ENCODE measurements at places on chromosomes 7 and 10.

- DNase-seq, result no peak
These were observed 11.9 kb downstream of the CHST3 start for GRCh38 chr10:71975871-71976725.

DNA sequence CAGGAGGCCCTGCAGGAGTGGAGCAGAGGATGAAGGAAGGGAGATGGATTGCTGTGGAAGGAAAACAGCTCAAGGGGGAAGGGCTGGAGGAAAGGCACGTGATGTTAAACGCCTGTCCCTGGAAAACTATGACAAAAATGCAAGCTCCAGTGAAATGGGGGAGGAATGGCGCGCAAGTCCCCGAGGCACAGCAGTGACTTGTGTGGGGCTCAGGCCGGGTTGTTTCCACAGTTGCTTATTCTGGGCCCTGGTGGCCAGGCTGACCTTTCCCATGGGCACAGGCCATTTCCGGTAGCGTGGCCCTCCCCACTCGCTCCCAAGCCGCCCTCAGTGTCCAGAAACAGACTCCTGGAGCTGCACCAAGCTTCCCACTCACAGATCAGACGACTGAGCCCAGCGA lies 68.1 kb upstream of the PDGFA start:
- DNase-seq, result no peak

- DNase-seq, result no peak
These were observed 161.8 kb downstream of the MGMT start for GRCh38 chr10:129628823-129629222.

GRCh38 chr7:46720761-46721160 lies 799.7 kb upstream of the IGFBP3 start:
- DNase-seq, result no peak

DNA sequence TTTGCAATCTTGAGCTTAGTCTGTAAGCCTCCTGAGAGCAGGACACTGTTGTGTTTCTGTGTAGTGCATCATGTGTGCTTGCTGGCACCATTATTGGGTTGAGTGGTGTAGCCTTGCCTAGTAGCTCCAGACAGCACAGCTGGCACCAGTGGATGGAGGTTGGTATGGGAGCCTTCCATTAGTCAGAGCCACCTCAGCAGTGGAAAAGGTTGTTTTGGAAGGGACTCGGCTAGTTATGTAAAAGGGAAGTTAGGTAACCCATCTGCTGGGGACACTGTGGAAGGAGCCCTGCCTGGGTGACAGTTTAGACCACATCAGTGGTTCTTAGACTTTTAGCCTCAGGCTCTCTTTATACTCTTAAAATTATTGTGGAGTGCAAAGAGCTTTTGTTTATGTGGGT lies 16.3 kb downstream of the MINDY4 start:
- no peak for DNase-seq

DNA sequence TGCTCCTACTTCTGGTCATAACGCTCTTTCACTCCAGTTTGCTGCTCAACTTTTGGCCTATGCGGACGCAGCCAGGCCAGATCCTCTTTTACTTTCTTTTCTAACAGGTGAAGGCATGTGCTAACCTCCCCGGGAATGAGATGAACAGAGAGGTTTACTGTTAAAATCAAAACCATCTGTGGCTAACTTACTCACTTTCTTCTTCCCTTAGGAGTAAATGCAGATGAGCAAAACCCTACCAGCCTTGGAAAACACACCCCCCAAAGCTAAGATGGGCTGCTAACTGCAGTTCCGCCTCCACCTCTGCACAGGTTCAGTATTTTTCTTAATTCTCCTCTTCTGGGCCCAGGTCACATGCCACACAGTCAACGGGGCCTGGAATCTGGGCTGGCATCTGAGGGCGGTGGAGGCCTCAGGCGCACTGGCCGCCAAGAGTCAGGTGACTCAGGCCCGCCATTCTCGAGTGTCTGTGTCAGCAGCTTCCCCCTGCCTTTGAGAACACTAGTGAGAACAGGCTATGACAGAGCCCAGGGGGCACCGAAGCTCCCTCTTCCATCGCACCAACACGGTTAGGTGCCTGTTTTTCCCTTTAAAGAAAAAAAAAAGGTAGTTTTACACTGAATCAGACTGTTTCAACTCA lies 11.1 kb downstream of the FAM53B start:
- DNase-seq, result peak; percentile 85

DNA sequence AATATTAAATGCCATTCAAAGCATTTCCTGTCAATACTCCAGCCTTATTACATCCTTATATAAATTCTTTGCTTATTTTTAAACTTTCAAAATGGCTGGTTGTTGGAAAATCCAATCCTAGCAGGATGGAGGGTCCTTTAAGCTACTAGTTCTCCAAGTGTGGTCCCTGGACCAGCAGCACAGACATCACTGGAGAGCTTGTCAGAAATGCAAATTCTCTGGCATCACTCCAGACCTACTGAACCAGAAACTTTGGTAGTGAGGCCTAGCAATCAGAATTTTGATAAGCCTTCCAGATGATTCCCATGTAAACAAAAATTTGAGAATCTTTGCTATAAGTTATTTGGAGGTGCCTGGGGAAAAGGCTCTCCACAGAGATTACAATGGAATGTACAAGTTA lies 43.8 kb downstream of the CALCR start:
- no peak for DNase-seq

DNA sequence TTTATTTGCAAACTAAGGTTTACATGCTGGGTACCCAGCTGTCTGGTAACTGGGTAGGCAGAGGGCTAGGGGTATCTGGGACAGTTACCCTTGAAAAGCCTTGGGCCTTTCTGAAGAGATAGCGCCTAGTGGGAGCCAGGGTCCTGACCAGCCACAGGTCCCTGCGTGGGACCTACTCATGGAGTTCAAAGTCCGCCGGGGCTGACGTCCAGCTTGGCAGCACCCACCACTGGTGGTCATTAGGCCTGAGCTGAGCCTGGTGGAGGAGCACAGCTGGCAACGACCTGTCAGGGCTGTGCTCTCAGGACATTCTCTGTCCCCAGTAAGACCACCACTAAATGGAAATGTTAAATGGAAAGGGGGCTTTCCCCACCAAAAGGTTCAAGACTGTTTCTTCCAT lies 20.0 kb downstream of the GUSB start:
- DNase-seq, result no peak

- no peak for DNase-seq
These were observed 15.9 kb downstream of the KPNA7 start for GRCh38 chr7:99191869-99192596.

- DNase-seq, result no peak
These were observed 228.5 kb downstream of the CDK14 start for GRCh38 chr7:90824386-90825307.

DNA sequence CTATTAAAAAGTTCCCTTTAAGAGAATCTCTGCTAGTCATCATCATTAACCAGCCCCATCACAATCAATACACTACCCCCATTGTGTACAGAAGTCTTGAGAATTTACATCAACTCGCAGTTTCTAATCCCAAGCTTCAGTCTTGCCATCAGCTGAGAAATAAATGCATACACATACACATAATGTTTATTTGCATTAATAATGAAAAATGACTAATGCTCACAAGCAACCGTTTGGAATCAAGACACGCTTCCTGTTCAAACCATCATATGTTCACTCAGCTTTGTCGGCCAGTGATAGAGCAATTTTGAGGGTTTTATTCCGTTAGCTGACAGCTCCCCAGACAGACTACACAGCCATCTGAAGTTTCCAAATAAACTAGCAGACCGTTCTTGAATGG lies 287.1 kb downstream of the SFMBT2 start:
- DNase-seq, result no peak

GRCh38 chr7:103116991-103117390 lies 31.9 kb downstream of the NAPEPLD start:
- no peak for DNase-seq

DNA sequence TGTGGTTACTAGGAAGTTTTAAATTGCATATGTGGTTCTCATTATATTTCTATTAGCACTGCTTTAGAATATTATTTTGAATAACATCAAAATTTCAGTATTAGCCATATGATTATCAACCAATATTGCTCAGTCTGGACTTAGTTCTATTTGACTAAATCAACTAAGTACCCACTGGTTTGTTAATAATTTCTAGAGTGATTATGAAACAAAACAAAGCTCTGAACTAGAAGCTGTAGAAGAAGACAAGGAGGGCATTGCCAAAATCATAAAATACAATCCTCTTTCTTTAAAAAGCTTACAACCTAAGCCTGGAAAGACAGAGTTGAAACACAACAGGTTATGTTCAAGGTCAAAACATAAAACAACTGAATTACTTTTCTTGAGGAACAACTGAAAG lies 204.7 kb downstream of the KMT2C start:
- no peak for DNase-seq

DNA sequence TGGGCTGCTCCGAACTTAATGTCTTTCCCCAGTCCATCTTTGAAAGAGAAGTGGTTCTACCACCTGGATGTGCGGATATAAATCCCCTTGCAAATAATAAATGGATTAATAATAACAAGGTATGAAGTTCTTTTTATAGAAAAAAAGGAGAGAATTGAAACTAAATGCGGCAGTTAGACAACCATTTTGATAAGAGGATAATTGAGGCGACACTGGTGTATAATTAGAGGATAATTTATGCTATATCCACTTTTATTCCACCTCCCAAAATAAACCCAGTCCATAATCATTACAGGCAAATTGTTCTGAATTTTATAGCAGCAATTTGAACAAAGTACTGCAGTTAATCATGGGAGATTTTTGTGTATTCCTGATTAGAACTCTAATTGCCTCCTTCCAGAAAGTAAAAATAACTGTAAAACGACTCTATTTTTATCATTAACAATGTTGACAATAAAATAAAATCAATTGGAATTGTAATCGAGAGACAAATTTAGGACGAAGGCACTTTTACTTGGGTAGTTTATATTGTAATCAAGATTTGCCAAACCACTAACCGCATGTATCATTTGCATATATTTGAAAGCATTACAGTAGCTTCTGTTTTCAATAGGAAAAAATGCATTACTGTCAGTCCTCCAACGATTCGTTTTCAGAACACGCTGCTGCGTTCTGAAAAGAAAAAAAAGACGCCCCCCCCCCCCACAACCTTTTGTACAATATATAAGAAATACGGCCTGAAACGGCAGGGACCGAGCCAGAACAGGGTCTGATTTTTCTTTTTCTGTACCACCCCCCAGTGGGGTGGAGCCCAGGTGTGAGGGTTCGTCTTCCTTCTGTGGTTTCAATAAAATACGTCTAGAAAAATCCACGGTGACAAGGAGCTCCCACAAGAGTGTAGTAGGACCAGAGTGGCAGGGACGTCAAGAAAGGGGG lies 838 bp upstream of the DLX6 start:
- no peak for DNase-seq

DNA sequence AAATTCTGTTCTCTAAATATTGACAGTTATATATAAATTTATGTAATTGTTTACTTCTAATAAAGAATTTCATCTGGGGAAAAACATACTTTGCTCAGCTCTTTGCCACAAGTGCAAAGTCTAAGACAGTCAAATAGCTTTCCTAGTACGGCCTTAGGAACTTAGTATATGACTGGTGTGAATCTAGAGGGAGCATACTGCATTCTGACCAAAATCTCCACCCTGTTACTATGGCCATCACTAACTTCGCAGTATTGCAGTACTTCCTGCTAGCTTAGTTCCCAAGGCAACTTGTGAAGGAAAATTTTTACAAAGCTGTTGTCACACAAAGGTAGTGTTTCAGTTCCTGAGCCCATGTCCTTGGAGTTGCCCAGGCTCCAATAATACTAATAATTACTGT lies 181.5 kb downstream of the CFTR start:
- DNase-seq, result no peak

GRCh38 chr10:42875388-42875755 lies 92.8 kb downstream of the BMS1 start:
- DNase-seq, result no peak

GRCh38 chr10:63204667-63205391 lies 71.7 kb downstream of the NRBF2 start:
- no peak for DNase-seq

DNA sequence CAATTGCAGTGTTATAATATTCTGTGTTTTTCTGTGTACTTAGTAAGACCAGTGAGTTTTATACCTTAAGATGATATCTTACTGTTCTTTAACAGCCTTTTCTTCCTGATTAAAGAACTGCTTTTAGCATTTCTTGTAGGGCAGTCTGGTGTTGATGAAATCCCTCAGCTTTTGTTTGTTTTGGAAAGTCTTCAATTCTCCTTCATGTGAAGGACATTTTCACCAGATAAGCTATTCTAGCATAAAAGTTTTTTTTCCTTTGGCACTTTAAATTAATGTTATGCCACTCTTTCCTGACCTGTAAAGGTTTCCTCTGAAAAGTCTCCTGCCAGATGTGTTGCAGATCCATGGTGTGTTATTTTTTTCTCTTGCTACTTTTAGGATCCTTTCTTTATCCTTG lies 1059.8 kb downstream of the LRMDA start:
- DNase-seq, result no peak

DNA sequence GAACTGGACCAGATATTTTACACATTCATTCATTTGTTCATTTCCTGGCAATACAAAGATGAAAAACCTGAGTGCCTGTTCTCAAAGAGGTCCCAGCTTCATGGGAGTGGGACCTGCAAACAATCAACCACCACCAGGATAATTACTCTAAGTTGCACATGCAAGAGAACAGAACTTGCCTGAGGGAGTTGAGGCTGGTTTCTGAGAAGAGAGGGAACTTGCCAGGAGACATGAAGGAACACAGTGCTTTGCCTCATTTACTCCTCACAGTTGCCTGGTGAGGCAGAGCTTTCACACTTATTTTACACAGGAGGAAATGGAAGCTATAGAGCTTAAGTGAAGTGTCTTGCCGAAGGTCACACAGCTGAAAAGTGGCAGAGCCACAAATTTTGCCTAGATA lies 170.1 kb downstream of the SORCS3 start:
- no peak for DNase-seq

- no peak for DNase-seq
These were observed 190.6 kb downstream of the CELF2 start for GRCh38 chr10:11208243-11208642.

DNA sequence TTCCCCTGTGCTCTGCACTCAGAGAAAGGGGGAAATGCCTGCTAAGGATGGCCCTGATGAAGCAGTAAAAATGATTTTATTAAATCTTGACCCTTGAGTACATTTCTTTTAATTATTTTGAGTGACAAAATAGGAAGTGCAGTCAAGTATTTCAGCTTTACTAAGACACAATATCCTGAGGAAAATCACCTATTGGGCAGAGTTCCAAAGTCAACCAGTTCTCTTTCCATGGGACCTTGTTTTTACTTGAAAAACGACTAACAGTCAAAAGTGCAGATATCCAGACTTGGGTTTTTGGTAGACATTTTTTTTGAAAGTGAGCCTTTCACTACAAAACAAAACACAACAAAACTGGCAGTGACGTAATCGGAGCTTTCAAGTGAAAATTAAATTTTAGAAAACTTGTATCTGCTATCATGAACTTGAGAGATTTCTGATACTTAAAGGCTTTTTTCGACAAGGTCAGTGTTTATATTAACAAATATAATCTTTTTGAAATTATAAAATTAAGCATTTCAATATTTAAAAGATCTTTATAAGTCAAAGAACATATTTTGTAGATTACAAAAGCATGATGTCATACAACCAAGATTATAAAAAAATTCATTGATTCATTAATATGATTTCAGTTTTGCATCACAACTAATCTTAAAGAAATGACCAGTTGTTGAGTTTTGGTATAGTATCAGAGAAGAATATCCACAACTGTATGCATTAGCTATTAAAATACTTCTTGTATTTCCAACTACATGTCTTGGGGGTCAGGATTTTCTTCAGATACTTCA lies 513.8 kb upstream of the AKR1E2 start:
- no peak for DNase-seq

- peak; percentile 20 for DNase-seq
These were observed 659 bp downstream of the OPTN start for GRCh38 chr10:13100349-13101294.
